ENCODE measurements at places on chromosomes 6 and 20. TPM values are rescaled to one million over a fixed set of nuclear protein-coding genes. Genes with fewer than 3 reads are reported as not detected.
A peak's percentile ranks its signal among the peaks of the same experiment; 100 is the strongest.

GRCh38 chr6:15871276-15871675 lies 208.4 kb upstream of the DTNBP1 start:
- no peak for DNase-seq

DNA sequence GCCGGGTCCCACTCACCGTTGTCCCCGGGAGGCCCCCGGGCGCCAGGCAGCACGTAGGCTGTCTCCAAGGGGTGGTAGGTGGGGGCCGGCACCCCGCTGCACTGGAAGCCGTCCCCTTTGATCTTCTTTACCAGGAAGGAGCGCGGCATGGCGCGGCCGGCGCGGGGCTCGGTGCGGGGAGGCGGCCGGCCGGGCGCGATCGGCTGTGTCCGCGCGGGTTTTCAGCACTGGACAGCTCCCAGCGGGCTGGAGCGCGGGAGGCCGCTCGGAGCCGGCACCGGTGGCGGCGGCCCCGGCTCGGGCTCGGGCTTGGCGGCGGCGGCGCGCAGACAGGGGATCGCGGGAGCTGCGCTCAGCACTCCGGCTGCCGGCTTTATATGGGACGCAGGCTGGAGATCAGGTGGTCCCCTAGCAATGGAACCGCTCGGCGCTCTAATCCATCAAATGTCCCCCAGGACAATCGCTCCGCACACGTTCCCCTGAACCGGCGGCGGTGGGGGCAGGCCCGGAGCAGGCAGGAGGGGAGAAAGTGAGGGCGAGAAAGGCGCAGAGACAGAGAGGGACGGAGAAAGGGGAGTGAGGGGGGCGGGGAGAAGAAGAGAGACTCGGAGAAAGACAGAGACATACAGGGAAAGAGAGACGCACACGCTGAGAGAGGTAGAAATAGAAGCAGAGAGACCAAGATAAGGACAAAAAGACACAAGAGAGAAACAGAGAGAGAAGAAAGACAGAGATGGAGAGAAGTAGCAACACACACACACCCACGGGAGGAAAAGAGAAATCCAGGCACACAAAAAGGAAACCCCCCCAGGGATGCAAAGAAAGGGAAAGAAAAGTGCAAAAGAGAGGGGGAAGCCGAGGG lies at the start of gene SCRT2:
SCRT2 (minus strand) TSS at position 350 of the 862 bp plus-strand sequence; CDS start at position 149, 201 bp downstream.
- DNase-seq = no peak

DNA sequence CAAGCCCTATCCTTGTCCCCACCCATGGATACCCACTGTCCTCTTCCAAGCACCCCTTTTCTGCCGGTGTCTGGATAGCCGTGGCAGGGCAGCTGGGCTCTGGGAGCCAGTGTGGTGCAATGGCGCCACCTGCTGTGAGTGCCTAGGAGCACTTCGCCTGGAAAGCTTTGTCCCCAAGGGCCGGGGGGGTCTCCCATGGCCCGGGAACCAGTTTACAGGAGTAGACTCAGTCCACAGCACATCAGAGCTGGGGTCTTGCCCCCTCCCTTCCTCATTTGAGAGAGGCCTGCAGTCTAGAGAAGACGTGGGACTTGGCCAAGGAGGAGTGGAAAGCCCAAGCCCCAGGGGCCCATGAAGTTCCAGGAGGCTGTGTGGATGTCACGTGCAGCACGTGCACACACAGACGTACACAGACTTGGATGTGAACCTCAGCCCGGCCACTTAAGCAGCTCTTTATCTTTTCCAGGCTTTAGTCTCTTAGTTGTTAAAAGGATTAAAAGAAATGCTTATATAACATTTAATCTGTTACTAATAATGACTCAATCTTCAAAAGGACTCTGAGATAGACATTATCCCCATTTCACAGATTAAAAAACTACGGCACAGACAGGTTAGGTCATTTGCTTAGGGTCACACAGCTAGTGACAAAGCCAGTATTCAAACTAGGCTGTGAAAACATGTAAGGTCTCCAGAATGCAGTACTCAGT lies 40.9 kb upstream of the CDH22 start:
- DNase-seq = no peak

- DNase-seq = peak; percentile 15
These were observed 45.3 kb upstream of the PRELID3B start for GRCh38 chr20:59087829-59088433.

DNA sequence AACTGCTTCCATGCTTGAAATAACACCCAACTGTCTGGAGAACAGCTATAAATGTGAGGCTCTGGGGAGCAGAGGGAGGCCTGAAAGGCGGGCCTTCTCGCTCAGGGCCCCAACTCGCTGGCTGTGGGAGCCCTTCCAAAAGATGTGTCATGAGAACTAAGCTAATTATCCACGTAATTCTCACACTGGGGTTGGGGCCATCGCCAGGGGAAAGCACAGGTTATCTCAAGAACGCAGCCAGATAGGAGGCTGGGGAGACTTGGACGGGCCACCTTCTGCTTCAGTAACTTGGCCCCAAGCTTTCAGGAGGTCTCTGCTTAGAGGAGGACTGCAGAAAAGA lies 1.6 kb downstream of the PXDC1 start:
- DNase-seq = no peak

- DNase-seq = no peak
These were observed 53.4 kb downstream of the MRPL14 start for GRCh38 chr6:44073612-44074438.

GRCh38 chr6:80170433-80170832 lies 64.0 kb downstream of the BCKDHB start:
- DNase-seq = no peak

DNA sequence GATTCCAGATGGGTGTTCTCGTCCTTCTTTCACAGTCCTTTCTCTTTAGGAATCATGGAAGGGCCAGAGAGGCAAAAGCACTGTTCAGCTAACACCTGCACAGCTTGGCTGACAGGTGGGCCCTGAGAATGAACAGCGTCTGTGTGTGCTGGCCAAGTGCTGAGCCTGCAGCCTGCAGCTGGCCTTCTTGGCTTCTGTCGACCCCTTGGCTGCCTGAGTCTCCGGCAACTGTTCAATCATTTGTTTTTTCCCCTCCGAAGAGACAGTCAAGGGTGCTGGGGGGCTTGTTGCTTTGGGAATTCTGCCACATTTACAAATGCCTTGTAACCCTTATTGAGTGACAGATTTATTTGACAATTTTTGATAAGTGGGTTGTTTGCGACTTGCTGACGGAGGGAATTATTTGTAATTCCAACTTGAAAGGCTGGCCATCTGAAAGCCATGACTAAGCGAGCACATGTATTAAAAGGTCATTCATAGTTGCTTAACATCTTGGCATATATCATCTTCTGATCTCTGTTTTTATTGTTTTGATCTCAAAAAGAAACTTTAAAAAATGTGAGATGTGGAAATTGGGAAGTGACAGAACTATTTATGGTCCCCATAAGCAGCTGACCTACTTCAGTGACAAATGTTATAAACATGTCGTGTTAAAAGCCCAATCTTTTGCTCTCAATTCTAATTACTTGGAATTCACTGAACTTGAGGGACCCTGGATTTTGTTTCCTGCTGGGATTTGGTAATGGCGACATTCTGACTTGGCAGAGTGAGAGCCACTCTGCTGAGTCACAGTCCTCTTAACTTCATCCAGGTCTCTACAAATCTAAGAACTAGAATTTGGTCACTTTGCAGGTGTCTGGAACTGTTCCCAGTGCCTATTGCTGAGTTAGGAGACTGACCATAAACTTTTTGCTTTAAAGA lies 41.9 kb upstream of the FERMT1 start:
- no peak for DNase-seq

- DNase-seq = no peak
These were observed 14.9 kb upstream of the NUP153 start for GRCh38 chr6:17721671-17722070.

DNA sequence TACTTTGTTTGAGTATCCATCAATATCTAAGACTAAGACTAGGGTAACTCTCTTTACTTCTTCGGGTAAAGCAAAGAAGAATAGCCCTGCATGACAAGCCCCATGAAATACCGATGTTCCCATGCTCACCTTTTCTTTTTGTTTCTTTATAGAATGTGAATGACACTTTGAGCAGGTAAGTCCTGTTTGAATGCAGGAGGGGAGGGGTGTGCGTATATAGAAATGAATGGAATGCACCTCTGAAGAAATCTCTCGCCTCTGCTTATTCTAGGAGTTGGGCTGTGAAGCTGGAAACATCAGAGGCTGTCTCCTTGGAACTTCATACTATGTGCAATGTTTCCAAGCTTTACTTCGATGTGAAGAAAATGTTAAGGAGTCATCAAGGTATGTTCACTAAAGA lies 10.3 kb downstream of the TRIM38 start:
- DNase-seq = no peak

DNA sequence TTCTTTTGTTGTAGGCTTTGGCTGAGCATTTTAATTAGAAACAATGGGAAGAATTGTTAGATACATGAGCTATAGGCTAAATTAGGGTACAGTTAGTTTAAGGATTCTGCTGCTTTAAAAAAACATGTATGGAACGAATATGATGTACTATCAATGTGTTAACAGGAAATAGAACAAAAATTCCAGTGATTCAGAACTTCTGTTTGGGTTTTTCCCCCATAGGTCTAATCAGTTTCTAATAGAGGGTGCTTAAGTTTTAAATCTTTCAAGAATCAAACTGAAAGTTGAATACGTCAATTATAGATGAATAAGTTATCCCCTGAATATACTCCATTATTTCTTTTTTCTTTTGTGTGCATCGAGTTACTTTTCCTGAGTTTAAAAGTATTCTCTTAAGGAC lies 1.9 kb downstream of the TAB2 start:
- DNase-seq = no peak

DNA sequence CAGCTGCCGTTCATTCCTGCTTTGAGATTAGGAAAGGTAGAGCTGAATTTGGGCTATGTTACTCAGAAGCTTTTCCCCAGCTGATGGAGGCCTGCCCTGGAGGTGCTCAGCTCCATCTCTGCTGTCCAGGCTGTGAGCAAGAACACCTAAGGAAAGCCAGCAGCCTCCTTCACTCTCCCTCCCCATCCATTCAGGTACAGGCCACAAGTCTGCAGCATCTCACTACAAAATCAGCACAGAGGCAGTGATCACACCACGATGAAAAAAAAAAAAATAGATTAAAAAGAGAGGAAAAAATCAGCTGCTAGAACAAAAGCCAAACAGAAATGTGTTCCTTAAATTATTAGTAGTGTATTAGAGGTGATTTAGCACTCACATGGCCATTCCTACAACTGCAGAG lies 515.0 kb downstream of the CDH26 start:
- no peak for DNase-seq

- peak; percentile 37 for DNase-seq
These were observed 74.5 kb upstream of the MARCKS start for GRCh38 chr6:113782636-113783035.

DNA sequence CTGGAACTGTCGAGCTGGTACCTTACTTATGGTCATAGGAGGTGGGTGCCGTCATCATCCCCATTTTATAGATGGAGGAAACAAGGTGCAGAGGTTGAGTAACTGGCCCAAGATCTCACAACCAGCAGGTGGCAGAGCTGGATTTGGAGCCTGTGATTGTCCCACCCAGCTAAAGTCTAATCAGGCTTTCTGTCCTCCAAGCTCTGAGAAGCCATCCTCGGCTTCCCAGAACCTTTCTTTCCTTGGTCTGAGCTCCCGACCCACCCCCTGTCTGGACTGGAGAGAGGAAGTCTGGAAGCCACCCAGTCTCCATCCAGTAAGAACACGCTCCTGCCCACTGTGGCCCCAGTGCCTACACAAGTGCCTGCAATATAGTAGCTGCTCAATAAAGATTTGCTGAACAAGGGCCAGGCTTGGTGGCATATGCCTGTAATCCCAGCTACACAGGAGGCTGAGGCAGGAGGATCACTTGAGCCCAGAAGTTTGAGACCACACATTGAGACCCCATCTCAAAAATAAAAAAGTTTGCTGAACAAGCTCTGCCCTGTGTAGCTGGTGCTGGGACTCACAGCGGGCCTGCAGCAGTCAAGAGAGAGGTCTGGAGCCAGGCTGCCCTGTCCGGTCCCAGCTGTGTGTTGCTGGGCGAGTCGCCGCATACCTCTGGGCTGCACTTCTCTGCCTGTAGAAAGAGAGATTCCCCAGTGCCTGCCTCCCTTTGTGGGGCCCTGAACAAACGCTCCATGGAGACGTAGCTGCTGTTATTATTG lies 32.5 kb upstream of the DLGAP4 start:
- no peak for DNase-seq

DNA sequence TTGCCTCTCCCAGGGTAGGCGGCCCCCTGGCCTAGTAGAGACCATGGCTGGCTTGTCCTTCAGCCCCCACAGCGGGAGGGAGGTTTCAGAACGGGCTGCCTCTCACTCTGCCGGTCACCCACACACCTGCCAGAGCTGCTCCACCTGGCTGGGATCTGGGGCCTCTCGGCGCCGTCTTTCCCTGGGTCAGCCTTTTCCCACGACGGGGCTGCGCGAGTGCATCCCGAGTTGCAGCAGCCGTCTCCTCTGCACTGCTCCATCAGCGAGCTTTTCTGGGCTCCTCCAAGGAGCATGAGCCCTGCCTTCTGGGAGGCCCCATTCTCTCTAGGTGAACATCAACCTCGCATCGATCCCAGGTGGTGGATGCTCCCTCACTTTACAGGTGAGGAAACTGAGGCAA lies 15.9 kb upstream of the SPDEF start:
- no peak for DNase-seq

DNA sequence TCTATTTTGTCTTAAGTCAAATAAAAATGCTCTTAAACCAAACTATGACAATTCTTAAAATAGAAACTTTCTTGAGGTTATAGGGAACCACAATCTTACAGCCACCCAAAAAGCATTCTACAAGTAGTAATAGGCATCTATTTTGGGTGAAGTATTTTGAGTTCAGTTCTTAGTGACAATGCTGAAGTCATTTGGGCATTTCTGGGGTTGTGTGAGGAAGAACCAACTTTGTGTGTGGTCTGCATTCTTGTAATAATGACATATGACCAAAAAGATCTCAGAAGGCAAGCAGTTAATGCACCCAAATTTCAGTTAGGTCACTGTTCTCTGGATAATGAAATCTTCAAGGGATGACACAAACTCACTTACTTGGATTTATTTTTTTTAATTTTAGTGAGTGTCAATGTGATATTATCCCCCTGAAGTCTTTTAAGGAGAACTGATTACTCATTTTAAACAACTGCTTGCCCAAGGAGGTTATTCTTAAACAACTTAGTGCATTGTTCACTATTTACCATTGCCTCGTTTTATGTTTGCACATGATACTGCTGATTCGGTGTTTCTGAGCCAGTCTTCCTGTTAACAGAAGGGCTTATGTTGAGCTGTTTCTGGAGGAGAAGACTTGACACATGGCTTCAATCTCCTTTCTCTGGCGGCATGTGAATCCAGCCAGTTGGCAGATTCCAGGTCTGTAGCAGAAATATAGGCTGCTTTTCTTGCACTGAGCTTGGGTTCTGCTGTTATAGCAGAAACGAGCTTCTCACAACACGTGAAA lies 618.9 kb downstream of the BCKDHB start:
- no peak for DNase-seq

GRCh38 chr6:30043744-30044143 lies 17.3 kb upstream of the POLR1H start:
- no peak for DNase-seq

GRCh38 chr6:48111143-48111506 lies at the start of gene PTCHD4:
TSS of gene PTCHD4 (minus strand) at chr6:48111197. CDS start at chr6:48068957, 42,240 bp downstream.
- no peak for DNase-seq

- no peak for DNase-seq
These were observed 135.6 kb downstream of the GMDS start for GRCh38 chr6:2109796-2110195.

GRCh38 chr20:44005661-44006060 lies 91.0 kb downstream of the TOX2 start:
- no peak for DNase-seq

GRCh38 chr6:43788301-43788700 lies 18.3 kb downstream of the VEGFA start:
- no peak for DNase-seq

- DNase-seq = peak; percentile 36
These were observed 1.9 kb upstream of the ELOVL4 start for GRCh38 chr6:79949233-79949632.

The PGK2 gene
- not detected for total RNA-seq

The GSTA2 gene
- total RNA-seq = not detected

The NUS1 gene
- total RNA-seq = 18.8 TPM

The PHF3 gene
- total RNA-seq = 20.2 TPM

Measured in epithelial cell of proximal tubule (primary cell).